DMS79 treated with DMSO at 0.1 percent for 48 hours (cell line): ENCODE measurements at places on chromosomes 5 and 9.
A peak's percentile ranks its signal among the peaks of the same experiment; 100 is the strongest.

DNA sequence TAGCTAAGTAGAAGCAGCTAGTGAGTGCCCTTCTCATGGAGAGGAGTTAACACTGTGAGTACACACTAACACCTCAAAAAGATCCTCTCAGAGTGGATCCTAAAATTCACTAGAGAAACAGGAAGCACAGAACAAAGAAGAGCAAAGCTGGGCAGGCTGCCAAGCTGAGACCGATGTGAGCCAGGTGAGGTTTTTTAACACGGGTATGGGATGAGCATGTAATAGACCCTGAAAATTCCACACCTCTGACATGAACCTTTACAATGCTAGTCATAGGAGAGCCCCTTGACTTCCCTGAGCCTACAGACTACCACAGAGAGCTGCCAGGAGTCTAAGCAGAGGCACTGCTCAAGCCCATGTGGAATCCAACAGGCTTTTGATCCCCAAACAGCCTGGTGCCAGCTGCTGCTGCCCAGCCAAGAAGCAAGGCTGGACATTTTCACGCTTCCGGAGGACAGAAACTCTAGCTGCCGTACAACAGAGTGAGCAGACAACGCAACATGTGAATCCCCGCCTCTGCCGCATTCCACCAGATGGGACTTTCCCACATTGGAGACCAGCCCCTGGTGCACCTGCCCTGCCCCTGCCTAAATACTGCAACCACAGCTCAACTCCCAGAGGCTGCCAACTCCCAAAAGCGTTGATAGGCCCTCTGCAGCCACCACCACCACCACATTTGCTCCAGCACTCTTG, 280.8 kb downstream of the CDH10 start:
- peak; percentile 49 for DNase-seq

DNA sequence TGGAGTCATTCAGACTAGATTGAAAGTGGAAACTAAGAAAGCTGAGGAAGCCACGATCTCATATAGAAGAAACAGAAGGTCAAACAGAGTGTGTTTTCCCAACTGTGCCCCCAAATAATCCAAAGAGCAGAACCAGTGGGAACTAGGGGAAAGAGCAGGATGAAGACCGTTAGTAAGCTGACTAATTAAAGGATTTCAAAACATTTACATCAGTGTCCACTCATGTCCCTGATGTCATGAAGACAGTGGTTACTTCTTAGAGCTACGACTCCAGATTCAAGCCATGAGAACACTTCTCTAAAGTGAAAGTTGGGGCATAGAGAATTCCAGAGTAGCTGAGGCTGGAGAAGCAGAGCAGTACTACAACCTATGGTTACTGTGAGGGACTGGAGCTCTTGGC, 119.6 kb upstream of the SLC12A2 start:
- DNase-seq: no peak

DNA sequence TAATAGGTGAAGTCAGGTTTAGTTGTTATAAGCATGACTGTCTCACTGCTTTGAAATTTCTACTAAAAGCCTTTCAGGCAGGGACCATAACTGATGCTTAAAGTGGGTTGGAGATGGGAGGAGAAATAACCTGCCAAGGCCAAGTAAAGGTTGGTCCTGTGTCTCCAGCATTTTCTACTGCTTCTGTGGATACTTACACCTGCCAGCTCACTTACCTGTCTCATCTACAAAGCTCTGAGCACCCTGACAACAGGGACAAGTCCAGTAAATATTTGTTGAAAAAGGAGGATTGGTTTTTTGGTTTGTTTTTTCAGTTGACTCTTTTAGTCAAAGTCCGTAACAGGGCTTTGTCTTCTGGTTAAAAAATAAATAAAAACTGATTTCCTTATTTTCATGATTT, 38.6 kb downstream of the GRAMD2B start:
- peak; percentile 3 for DNase-seq

GRCh38 chr5:12354686-12355085, 450.4 kb upstream of the CTNND2 start:
- no peak for DNase-seq

- peak; percentile 87 for DNase-seq
These were observed 139.6 kb downstream of the RASEF start for GRCh38 chr9:82923092-82923911.

DNA sequence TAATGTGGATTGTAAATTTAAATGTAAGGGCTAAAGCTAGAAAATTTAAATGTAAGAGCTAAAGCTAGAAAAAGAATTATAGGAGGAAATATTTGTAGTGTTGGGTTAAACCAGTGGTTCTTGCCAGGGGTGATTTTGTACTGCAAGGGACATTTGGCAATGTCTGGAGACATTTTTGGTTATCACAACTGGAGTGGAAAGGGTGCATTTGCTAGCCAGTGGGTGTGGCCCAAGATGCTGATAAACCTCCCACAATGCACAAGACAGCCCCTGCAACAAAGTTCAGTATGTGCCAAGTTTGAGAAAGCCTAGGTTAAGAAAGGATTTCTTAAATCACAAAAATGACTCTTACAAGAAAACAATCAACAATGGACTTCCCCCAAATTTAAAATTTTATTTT, 31.6 kb upstream of the ELL2 start:
- no peak for DNase-seq

DNA sequence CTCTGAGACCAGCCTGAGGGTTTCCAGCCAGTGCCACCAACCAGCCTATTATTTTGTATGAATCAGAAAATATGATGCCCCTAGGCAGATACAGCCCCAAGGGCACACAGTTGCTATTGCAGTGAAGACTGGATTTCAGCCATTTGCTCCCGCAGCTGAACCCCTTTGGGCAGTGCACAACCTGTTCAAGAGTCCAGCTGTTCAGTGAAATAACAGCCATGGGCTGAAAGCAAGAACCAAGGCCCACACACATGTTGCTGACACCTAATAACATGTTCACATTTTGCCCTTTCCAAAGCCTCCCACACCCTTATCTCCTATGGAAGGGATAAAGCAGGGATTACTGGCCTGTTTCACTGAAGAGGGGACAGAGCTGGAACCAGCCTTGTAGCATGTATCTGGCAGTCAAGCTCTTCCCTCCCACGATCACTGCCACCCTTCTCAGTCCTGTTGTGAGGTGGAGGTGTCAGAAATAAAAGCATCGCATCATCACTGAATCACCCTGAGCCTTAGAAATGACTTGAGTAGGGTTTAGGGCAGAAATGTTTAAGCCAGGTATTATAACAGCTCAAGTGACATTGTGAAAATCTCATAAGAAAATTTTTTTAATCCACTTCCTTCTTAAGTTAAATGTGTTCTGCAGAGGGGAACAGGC, 137.1 kb upstream of the FSTL4 start:
- DNase-seq: no peak

DNA sequence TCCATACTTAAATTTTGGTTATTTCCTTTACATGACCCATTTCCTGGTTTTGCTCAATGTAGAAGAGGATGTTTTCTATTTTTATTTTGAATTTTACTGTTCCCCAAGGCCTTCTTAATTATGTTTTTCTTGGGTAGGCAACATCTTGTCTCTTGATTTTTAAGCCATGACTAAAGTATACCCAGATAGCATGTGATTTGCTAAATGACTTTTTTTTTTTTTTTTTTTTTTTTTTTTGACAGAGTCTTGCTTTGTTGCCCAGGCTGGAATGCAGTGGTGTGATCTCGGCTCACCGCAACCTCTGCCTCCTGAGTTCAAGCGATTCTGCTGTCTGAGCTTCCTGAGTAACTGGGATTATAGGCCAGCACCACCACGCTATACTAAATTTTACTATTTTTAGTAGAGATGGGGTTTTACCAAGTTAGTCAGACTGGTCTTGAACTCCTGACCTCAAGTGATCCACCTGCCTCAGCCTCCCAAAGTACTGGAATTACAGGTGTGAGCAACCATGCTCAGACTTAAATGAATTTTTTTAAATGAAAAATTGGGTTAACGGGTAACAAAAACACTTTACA, 198.6 kb upstream of the DAB2 start:
- DNase-seq: no peak

GRCh38 chr5:86644843-86645242, 27.1 kb downstream of the COX7C start:
- no peak for DNase-seq
